Choroid plexus epithelial cell (primary cell): ENCODE measurements at places on chromosomes 2 and 18.

DNA sequence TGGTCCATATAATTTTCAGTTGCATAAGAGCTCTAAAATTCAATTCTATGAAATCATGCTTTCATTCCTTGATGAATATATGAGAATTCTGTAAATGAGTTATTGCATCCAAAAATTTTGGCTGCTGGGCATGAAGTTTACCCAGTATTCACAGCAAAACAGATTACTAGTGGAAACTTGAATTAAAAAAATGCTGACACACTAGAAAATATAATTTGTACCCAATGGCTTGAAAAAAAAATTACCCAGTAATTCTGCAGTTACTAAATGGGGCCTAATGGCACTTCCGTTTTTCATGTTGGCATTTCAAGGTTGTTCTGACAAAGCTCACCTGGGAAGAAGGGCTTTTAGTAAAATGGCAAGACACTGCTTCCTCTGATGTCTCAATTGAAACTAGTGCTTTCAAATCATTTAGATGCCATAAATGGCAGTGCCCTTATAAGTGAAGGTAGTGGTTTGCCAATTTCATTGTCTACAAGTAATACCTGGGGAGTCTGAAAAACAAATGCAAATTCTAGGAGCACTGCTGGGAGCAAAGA lies 343.6 kb downstream of the TDRD15 start:
- no peak for DNase-seq

DNA sequence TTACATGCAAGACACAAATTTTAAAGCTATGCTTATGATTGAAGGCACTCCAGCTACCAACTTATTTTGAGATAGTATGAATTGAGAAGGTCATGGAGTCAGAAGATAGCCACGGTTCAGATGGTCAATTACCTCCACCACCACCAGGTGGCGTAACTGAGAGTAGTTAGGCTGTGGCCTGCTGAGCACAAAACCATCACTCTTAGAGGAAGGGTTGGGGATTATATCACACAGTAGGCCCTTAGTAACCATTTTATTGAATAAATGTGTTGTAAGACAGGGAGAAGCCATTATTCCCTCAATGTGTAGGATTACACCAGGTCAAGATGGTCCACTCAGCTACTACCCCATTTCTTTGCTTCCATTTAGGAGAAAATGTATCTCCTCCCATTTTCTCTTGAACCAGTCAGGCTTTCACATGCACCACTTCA lies 18.8 kb downstream of the KLHL41 start:
- DNase-seq: peak; percentile 68

- DNase-seq: peak; percentile 91
These were observed 47.7 kb upstream of the SMIM21 start for GRCh38 chr18:75475228-75475627.

- no peak for DNase-seq
These were observed 95.9 kb upstream of the ACKR3 start for GRCh38 chr2:236473691-236474090.

GRCh38 chr18:29181151-29181901 lies 1004.4 kb upstream of the CDH2 start:
- peak; percentile 89 for DNase-seq

DNA sequence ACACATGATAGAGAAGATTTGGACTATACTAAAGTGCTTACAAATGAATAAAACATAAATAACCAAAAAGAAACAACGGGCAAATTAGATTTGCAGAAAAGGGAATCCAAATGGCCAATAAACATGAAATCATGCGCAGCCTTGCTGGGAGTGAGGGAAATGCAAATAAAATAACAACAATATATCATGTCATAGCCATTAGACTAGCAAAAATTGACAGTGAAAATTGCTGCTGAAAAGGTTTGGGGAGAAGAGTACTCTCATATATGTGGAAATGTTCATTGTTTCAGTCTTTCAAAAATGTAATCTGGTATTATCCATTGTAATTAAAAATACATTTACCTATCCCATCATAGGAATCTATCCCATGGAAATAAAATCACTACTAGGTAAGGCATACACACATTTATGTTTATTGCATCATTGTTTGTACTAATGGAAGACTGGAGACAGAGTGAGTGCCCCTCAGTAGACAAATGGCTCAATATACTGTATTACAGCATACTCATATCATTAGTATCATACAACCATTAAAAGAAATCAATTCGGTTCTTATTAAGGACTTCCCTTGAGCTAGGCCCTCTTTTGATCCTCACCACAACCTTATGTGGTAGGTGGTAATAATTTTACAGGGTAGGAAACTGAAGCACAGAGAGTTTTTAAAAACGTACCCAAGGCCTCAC lies 94.1 kb upstream of the MSTN start:
- no peak for DNase-seq

DNA sequence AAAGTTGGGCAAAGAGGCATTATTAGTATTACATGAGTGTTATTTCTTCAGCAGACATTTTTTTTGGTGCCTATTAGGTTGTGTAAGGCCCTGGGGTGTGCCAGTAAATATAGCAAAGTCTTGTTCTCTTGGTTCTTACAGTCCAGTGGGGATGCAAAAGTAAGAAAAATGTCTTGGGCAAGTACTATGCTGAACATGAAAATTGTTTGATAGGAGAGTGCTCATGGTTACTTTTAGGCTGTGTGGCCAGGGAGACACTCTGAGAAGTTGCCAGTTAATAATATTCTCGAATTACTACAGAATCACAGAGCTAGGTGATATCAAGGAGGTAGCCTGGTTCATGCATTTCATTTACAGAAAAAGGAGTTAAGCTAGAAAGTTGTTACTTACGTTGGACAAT lies 1.9 kb downstream of the AGFG1 start:
- peak; percentile 28 for DNase-seq

DNA sequence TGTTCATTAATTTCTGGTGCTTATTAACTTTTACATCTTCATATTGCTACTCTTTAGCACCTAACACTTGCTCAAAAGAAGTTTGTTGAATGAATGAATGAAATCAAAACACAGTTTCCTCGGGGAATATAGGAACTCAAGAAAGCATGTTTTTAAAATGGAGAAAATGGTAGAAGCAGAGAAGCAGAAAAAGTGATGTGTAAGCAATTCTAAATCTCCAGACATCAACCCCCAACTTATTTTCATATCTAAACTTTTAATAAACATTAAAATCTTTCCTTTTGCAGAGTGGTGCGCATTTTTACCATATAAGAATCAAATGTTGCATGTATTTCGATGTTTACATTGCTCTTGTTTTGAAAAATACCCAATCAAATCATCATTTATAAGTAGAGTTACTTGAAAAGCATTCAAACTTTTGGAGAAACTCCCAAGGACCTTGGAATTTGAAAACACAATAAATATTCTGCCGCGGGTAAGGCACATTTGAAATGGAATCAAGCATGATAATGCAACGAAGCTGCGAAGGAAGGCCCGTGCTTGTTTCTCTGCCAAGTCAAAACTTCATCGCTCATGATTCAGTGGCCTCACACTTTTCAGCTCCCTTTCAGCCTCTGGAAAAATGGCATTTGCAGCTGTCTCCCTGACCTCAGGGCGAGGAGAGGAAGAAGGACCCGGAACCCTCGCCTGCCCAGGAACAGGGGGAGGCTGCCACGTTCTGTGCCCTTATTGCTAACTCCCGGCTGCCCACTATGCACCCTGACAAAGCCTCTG lies 26.7 kb upstream of the SMIM21 start:
- no peak for DNase-seq

GRCh38 chr2:96685577-96686459 lies 43.3 kb downstream of the FER1L5 start:
- peak; percentile 45 for DNase-seq

DNA sequence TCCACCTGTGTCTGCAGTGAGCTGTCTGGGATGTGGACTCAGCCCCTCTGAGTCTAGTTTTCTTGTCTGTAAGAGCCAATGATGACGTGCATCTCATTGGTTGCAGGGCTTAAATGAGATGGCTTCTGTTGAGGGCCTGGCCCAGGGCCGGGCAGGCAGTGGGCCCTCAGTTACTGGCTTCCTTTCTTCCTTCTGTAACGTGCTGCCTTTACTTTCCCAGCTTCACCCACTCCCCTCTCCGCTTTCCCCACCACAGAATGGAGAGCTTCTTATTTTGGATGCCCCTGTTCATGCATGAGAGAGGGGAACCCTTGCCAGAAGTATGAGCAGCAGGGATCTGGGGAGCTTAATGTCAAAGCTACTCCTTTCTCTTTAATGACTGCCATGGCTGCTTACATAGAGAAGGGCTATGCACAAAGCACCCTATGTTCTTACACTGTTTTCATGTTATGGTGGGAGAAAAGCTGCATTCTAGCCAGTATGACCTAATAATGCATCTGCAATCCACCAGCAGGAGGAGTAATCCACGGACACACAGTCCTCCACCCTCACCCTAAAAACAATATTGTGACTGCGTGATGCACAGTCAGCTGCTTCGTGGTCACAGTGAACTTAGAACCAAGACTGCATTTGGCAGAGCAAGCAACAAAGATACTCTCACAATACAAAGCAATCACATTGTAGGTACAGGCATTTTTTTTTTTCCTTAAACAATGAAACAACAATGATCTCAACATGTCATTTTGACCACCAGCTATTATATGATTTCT lies 37.2 kb downstream of the CREG2 start:
- DNase-seq: peak; percentile 83

DNA sequence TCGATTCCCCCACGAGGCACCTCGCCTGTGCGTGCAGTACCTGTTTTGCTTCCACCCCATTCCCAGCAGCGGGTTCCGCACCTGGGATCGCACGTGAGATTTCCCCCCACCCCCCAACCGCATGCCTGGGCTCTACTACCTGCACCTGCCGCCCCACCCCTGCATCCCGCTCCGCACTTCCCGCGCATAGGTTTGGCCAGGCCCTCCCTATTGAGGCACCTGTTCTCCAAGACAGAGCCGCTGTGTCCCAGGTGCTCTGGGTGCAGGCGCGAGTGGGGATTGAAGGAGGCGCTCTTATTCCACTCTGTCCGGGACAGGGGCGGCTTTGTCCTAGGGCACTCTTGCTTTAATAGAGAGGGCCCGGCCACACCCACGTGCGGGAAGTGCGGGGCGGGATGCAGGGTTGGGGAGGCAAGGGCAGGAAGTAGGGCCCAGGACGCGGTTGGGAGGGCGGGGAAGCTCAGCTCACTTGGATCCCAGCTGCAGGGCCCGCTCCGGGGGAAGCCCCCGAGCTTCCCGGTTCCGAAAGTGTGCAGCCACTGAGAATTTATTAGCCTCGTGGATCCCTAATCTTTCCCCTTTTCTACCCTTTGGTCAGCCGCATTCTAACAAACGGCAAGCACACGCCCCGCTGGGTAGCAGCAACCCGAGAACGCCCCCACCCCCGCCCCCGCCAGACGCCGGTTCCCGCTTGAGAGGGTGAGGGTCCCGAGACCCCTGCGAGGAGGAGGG lies 670 bp upstream of the MOCOS start:
- DNase-seq: no peak

- no peak for DNase-seq
These were observed 5.0 kb downstream of the SNED1 start for GRCh38 chr2:241003369-241003768.

- no peak for DNase-seq
These were observed 104.7 kb downstream of the TMEM185B start for GRCh38 chr2:120118471-120118870.
